ENCODE measurements at places on chromosomes 1 and 21.

DNA sequence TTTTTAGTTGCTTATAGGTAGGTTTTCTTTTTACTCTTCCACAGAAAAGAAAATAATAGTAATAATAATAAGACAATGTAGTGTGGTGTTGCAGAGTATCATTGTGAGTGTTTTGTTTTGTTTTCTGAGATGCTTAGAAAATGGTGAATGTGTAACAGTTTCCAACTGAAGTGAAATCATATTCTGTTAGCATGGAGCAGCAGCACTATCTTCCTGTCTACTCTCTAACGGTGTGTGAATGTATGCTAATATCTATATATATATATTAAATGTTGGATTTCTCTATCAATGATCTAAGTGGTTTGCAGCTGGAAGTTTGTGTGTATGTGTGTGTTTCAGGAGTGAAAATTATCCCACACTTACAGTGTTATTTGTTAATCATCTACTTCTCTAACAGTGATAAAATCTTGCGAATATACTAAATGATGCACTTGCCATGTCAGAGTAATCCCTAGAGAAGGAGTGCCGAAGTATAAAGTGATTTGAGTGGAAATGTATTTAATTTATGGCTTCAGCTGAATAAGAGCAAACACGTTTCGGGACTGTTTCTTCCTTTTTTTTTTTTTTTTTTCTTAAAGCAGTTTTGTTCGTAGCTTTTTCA is 377 bp downstream of the SAMD13 start:
- DNase-seq, result no peak

GRCh38 chr1:168565825-168566224 is 10.6 kb upstream of the XCL1 start:
- no peak for DNase-seq

DNA sequence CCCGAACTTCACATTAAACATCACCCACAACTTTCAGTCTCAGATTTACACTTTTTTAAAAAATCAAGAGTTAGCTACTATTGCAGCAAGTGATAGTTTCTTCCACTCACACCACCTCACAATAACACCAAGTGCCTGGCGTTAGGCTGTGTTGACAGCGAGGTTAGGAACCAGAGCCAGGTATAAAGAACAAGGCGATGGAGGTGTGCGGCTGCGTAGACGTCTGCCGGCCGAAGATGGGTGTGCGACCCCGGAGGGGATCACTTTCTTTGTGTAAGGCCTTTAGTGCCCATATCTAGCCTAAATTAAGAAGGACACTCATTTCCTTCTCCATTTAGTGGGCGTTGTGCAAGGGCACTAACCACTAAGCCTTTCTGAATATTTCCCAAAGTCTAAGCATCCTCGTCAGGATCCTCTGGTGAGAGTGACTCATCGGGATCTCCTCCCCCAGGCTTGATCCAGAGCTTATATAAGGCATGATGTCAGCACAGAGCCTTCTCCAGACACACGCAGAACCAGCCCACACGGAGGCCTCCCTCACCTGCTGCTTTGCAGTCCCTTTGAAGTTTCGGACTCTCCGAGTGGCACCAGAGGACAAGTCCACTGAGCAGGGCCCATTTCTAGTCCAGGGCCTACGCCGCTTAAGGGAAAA is 11.8 kb downstream of the NHLH2 start:
- no peak for DNase-seq

- no peak for DNase-seq
These were observed 190.6 kb upstream of the SAMSN1 start for GRCh38 chr21:14736672-14737071.

- no peak for DNase-seq
These were observed 5.0 kb upstream of the ARL8A start for GRCh38 chr1:202149566-202149965.

DNA sequence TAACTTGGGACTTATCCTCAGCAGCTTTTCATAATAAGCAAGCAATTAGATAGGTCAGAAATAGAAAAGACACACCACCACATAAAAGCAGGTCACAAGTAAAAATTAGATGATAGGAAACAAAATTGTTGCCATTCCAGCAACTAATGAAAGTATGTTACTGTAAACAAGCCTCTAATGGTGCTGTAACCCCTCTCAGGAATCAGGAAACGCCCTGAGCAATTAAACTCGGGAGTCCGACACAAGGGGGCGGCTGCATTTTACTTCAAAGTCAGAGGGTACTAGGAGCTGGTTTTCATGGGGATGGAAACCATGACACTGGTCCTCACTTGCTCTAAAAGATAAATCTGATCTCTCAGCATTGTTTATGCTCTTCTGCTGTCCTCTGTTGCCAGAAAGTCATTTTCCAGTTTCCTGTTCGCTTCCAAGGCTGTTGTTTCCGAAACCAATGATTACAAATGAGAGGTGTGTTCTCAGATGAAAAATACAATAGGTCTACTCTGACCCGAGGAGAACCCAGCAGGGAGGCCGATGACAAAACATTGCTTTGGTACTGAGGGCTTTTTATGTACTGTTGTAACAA is 93.4 kb downstream of the TGFBR3 start:
- DNase-seq, result no peak

DNA sequence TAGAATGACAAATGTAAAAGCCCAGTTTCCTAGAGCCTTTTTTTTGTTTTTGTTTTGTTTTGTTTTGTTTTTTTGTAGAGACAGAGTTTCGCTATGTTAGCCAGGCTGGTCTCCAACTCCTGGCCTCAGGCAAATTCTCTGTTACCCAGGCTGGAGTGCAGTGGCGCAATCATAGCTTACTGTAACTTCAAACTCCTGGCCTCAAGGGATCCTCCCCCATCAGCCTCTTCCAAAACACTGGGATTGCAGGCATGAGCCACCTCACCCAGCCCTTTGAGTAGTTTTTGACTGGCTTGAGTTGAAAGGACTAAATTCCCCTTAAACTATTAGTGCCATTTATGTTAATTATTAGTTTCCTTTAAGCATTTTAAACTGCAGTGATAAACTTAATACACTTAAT is 28.8 kb upstream of the ZBTB18 start:
- DNase-seq, result no peak

DNA sequence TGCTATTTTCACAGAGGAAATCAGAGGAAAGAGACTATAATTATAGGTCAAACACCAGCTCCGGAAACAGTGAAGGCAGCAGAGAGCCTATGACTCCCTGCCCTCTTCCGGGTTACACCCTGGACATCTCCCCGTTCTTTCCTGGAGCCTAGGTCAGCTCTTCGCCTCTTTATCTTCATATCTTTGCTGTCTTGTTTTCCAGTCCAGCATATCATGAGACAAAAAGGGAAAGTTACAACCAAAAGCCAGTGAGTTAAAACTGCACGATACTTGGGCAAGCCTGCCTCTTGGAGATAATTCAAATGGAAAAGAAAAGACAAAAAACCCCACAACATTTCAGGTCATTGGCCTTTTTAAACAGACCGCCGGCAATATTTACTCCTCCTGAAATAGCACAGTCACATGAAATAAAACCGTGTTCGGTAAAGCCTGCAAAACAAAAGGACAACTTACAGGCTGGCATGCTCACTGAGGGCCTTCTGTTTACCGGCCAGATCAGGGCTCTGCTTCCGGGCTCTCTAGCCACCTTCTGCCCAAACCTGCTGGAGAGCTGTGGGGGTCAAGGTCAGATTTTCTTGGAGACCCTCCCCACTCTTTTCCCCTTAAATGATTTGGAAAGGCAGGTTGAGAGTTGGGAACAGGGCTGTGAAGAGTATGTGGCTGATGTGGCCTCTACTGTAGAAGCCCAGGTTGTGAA is 42.8 kb upstream of the PPP2R5A start:
- no peak for DNase-seq

DNA sequence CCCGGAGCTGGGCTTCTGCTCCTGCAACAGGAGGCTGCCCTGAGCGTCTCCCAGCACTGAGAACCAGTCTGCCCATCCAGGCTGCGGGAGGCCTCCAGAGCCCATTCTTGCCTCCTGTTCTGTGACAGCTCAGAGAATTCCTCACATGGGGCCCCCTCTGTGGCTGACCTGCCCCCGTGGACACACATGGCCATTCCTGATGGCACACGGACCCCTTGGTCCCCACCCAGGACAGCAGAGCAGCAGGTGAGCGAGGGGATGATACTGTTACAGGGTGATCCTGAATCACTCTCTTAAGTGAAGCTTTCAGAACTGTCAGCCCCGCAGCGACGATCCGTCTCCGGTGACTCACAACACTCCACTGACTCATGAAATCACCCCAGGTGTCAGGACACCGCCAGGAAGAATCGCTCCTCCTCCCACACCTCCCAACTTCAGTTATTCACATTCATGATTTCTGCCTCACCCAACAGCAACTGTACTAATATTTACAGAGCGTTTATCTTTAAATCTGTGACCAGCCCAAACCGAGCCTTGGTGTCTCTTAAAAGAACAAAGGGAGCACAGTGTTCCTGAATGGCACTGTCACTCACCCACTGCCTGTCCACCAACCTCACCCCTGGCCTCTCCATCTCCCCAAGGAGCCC is 22.5 kb downstream of the CHD5 start:
- no peak for DNase-seq

GRCh38 chr1:51729824-51730301 is 113.0 kb downstream of the OSBPL9 start:
- no peak for DNase-seq

GRCh38 chr1:206969090-206969489 is 1.2 kb downstream of the FCAMR start:
- DNase-seq, result no peak

GRCh38 chr1:212109728-212110127 is 74.2 kb downstream of the DTL start:
- DNase-seq, result no peak

All from activated naive CD4-positive, alpha-beta T cell treated with anti-CD3 and anti-CD28 coated beads, Interleukin-2, amount 50 U/mL, for 16 hours (primary cell).